Endothelial cell of umbilical vein (primary cell): ENCODE measurements at places on chromosomes 16 and 17. TPM values are rescaled to one million over a fixed set of nuclear protein-coding genes. Genes with fewer than 3 reads are reported as not detected.

Gene AGRP
- total RNA-seq = not detected in 2 replicates

Gene TNFRSF13B
- not detected in 2 replicates for total RNA-seq

Gene GPRC5B
- total RNA-seq = 24.3 and 42.3 TPM in 2 replicates

Gene TRPV2
- 6.7 and 10.6 TPM in 2 replicates for total RNA-seq

Gene KRT39
- total RNA-seq = not detected in 2 replicates
